ENCODE measurements at places on chromosomes 7 and 10.

DNA sequence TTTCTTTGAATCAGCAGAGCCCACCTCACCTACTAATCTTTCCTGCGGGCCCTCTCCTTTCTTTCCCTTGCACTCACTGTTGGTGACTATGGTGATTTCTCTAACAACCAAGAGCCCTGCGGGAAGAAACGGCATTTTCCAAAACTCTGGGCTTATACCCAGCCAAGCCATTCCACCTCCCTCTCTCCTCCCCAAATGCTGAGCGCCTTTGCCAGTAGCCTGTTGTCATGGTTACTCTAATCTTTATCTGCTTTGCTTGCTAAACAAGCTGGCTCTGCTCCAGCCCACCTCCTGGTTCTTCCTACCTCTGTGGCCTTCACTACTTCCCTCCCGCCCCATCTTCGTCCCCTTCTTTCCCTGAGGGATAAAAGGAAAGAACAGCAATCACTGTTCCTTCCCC lies 86.7 kb downstream of the DGKI start:
- no peak for DNase-seq

DNA sequence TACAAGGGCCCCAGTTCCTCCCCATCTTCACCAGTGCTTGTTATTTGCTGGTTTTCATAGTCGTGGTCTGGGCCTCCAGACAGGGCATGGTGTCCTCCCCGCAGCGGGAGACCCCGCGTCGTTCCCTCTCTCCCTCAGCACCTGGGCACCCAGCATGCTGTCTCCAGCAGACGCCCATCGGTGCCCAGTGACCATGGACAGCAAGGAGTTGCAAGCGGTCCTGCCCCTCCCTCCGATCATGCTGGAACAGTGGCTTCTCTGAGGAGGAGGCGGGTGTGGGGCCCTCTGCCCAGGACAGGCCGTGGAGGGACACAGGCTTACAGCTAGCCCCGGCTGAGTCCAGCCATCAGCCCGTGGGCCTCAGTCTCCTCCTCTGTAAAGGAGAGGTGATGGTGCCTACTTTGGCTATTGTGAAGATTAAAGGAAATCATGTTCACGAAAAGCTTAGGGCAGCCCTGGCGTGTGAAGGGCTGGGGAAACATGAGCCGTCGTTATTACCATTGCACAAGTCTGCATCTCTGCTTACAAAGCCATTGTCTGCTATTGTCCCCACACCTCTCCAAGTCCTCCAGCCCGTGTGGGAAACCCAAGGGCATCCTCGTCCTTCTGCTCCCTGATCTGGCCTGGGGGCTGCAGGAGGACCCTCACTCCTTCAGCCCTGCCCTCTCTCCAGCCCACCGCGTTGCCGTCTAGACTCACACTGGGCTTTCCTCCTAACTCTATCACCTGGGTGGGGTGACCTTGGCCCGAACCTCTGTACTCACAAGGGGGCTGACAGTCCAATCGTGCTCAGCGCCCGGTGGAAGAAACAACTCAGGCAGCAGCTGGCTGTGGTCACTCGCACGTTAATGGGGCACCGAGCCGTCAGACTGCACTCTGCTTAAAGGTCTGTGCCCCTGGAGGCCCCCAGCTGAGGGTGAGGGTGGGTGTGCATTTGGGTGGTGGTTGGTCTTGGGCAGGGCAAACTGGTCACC lies 29.9 kb downstream of the EN2 start:
- DNase-seq = no peak

GRCh38 chr7:2041496-2042367 lies 191.0 kb downstream of the MAD1L1 start:
- no peak for DNase-seq

DNA sequence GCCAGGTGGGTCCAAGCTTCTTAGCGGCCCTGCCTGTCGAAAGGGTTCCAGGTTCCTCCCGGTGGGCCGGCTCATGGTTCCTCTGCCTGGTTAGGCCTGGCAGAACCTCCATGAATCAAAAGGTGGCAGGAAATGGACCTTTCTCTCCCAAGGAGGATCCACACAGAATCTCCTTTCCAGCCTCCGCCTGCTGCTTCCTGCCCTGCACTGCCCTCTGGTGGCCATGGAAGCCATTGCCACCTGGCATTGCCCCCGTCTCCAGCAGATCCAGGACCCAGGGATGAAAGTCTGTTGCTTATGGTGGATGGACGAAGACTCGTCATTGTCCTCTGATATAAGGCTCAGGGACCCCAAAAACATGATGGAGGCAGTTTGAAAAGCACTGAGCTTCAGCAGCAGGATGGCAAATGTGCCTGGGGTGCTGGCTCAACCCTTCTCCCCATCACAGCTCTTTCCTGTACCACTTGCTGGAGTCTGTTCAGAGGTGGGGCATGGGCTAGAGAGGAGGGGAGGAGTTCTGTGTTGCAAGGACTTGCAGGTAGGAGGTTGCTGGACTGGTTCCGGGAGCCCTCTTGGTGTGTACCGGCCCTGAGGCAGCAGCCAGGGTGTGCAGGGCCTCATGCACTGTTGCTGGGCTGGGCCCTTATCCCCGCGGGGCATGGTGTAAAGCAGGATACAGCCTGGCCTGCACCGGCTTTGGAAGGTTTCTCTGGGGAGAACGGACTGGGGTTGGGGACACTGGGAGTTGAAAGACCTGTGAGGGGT lies 11.3 kb upstream of the INMT start:
- no peak for DNase-seq

DNA sequence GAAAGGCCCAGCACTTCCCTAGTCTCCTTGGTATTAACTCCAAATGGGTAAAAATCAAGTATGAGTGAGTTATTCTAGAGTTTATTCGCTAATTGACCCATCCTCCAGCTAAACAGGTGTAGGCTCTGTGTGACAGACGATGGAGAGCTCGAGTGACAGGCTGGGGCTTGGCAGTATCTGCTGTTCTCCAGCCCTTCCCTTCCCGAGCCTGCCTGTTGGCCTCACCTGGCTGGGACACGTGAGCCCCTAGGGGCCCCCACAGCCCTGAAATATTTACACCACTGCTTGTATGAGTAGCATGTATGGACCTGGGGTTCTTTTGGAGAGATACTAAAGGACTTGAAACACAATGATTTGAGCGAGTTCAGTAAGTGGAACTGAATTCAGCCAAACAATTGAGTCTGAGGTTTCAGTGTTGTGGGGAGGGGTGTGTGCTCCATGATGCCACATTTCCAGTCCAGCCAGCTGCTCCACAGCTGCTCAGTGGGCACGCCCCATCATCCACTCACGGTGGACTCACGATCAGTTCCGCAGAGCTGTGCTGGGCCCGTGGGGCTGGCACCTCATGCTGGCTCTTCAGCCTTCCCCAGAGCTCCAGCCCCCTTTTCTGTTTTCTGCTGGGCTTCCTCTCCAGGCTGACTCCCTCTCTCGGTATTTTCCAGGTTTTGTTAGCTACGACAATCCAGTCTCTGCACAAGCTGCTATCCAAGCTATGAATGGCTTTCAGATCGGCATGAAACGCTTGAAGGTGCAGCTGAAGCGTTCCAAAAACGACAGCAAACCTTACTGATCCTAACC lies 283.0 kb downstream of the USP6NL start:
- DNase-seq = no peak

DNA sequence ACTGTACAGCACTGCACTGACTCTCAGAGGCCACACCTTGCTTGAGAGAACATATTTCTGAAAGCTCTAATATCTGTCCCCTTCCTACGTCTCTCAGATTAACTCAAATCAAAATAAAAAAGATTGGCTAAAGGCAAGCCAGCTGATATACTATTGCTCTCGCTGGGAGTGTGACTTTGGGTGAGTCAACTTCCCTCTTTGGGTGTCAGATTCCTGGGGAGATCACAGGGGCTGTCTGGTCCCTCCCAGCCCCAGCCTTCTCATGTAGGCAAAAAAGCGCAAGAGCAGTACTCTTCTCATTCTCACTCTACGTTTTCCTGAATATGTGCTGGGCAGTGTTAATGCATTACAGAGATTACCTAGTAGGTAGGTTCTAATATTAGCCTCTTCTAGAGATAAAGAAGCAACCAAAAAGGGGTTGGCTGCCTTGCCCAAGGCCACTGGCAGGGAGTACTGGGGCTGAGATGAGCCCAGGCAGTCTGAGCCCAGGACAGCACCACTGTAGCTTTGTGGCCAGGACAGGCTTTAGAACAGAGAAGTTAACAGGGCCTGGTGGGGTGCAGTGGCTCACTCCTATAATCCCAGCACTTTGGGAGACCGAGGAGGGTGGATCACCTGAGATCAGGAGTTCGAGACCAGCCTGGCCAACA lies 9.1 kb upstream of the DENND2A start:
- no peak for DNase-seq

DNA sequence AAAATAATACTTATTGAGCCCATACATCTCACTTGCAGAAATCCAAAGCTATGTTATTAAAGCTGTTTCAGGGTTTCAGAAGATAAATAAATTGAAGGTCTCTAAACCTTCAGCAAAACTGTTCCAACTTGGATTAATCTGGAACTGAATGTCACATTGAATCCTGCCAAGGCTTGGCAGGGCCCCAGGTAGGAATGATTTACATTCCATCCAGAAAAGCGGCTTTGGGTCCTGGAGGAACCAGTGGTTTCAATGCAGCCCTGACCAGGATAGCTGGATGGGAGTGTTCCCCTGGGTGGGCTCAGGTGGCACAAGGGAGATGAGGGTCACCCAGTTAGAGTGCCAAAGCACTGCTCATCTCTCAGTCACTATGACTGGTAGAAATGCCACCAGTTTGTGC lies 37.0 kb upstream of the TMEM72 start:
- peak; percentile 75 for DNase-seq

Data from coronary artery (tissue), 2 donors.